ENCODE measurements at places on chromosomes 6 and 20.
A peak's percentile ranks its signal among the peaks of the same experiment; 100 is the strongest.

GRCh38 chr6:128742900-128743299 is 140.0 kb upstream of the LAMA2 start:
- DNase-seq: no peak

GRCh38 chr20:58645412-58645968 is 5.6 kb upstream of the STX16 start:
- DNase-seq: no peak

DNA sequence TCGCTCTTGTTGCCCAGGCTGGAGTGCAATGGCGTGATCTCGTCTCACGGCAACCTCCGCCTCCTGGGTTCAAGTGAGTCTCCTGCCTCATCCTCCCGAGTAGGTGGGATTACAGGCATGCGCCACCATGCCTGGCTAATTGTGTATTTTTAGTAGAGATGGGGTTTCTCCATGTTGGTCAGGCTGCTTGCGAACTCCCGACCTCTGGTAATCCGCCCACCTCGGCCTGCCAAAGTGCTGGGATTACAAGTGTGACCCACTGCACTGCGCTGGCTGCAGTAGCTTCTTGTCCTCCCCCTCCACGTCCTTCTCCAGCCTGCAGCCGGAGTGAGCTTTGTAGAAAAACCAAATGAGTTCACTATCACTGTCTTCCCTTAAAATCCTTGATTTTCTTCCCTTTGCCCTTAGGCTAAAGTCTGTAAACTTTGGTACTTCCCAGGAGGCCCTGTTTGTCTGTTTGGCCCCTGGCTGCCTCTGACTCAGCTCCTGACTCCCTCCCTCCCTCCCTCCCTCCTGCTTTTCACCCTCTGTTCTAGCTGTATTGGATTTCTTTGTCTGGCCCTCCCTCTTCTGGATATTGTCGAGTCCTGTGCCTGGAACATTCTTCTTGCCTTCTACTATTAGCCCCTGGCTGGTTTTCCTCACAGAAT is 12.9 kb downstream of the PARD6B start:
- DNase-seq: no peak

DNA sequence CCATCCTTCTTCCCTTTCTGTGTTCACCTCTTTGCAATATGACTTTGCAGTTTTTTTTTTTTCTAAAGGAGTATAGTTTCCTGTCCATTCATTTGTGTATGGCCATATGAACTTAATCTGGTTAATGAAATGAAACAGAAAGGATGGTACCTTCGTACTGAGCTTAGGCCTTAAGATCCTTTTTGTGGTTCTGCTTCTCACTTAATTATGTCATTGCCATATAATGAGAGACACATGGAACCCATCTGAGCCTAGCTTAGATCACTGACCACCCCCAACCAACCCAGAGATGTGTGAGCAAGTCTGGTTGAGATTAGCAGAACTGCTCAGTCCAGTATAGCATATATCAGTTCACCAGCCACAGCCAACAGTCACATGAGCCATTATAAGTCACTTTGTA is 1179.6 kb downstream of the HACE1 start:
- DNase-seq: no peak

- DNase-seq: no peak
Measured at GRCh38 chr6:56794421-56794820, 151.7 kb upstream of the DST start.

- no peak for DNase-seq
Measured at GRCh38 chr6:147220345-147220744, 16.1 kb downstream of the STXBP5 start.

DNA sequence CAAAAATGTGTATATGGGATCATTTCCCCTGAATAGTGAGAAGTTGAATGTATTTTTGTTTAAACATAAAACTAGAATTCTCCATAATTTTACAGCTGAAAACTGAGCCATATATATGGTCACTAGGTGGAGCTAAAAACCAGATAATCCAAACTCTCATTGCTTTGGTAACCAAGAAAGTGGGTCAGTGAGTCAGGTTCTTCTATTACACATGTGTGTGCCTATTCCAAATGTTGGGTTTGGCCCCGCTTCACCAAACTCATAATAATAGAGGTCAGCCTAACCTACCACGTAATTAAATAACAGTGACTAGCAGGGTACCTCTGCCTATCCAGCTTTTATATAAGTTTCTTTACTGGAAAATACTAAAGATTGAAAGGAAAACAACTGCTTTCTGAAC is 19.3 kb upstream of the RNGTT start:
- peak; percentile 56 for DNase-seq

DNA sequence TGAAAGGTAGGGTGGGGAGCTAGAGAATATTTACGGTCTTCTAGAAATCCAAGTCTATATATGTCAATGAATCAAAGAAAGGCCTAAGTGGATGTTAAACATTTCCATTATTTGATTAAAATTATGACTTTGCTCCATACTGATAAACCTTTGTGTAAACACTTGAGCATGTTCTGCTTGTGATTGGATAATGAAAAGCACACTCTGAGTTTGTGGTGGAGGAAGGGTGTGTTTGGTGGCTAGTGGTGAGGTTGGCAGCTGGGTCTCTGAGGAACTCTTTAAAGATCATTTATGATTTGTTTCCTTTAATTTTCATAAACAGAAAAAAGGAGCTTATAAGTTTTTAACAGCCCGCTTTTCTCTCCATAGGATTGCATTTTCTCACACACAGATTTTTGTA is 84.7 kb downstream of the RFPL4B start:
- DNase-seq: no peak

DNA sequence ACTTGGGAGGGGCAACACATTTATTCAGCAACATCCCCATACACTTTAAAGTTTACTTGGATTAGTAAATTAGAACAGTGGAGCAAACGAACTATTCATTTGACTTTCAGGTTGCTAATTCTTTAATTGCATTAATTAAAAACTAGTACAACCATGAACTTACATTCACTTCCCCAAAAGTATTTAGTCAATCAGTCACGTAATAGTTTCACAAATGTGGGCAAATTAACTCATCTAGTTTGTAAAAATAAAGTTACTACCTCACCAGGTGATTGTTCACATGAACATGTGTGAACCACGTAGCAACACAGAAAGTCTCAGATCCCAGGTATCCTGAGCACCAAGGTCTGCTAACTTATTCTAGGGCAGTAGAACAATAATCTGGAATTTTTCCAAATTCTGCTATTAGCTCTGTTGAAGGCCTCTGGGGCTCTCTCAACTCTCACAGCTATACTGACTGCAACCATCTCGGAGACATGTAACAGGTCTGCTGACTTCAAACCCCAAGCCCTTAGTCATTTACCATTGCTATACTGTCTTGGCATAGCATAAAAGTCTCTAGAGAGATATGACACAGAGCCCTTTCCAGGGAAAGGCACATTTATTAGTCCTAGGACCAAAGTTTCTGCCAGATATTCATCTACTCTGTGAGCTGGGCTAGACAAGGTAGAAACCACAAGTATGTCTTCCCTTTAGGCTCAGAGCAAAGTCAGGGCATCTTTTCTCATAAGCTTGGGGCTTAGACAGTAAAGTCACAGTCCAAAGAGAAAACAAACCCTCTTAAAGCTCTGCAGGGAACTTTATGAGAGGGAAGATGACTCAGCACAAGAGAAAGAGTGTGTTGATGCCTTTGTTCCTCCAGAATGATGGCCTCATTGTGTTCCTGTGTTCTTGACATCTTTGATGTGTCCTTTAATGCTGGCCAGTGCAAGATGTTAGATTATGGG is 50.9 kb upstream of the CCDC28A start:
- DNase-seq: no peak

- DNase-seq: no peak
Measured at GRCh38 chr20:23404196-23404595, 17.1 kb downstream of the NAPB start.

GRCh38 chr6:13924146-13924948 is 405 bp upstream of the RNF182 start:
- DNase-seq: peak; percentile 94

GRCh38 chr20:35007891-35008290 is 52.2 kb downstream of the MYH7B start:
- no peak for DNase-seq
